Stimulated activated naive CD4-positive, alpha-beta T cell (primary cell): ENCODE measurements at places on chromosomes 1 and 21.

DNA sequence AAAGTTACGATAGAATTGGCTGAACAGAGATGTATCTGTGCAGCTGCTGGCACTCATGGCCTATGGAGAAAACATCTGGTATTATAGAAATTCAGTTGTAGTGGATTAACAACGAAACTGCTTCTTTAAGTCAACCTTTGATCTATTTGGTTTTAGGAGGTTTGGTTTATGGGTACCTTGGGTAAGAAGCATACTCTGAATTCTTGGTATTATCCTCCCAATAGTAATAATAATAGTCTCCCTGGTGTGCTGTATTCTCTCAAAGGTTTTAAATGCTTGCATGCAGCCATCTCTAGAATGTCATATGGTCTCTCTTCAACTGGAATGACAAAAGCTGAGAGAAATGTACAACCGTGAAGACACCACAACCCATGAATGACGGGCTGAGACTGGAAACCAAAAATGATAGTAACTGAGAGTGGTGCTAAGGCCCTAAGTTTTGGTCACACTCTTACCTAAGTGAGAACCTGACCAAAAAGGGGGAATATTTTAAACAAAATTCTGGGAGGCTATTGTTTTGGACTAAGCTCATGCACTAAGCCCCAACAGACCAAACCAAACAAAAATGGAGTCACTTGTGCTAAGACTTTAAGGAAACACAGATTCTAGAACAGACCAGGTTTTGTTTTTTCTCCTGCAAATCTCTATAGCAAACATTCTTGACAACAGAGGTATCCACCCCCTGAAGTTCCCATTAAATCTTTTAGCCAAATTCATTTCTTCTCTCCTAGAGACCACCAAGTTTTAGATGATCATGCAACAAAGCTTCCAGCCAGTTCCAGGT is 17.6 kb upstream of the TMEM61 start:
- no peak for DNase-seq

- DNase-seq, result no peak
Measured at GRCh38 chr1:94999456-95000131, 72.7 kb upstream of the CNN3 start.

DNA sequence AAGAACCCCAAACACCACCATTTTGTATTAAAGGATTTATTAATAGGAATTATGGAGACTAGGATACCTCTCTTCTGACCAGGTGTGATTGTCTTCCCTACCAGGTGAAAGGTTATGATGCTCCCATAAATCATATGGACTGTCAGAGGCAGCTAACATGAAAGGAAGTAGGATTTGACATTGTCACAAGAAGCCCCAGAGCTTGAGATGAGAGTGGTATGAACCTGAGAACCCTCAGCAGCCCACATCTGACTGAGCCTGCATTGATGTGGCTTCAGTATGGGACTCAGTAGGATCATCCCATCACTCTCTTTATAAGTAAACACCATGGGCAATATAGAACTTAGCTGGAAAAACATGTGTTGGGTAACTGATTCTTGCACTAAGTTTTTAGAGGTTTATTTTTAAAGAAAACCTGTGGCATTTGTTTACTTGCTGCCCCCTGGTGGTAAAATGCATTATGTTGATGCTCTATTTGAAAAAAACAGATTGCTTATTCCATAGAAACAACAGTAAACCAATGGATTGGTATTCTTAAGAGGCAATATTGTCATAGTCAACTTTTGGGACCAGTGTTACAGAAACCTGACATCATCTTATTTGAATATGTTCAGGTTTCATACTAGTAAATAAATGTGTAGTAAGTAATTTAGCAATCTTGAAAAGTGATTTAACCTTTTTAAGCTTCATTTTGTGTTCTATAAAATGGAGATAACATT is 16.6 kb upstream of the CACYBP start:
- DNase-seq, result peak; percentile 37

- DNase-seq, result no peak
Measured at GRCh38 chr1:79895573-79895972, 889.0 kb upstream of the ADGRL4 start.

GRCh38 chr1:8082945-8083344 is 56.8 kb upstream of the ERRFI1 start:
- DNase-seq, result no peak

DNA sequence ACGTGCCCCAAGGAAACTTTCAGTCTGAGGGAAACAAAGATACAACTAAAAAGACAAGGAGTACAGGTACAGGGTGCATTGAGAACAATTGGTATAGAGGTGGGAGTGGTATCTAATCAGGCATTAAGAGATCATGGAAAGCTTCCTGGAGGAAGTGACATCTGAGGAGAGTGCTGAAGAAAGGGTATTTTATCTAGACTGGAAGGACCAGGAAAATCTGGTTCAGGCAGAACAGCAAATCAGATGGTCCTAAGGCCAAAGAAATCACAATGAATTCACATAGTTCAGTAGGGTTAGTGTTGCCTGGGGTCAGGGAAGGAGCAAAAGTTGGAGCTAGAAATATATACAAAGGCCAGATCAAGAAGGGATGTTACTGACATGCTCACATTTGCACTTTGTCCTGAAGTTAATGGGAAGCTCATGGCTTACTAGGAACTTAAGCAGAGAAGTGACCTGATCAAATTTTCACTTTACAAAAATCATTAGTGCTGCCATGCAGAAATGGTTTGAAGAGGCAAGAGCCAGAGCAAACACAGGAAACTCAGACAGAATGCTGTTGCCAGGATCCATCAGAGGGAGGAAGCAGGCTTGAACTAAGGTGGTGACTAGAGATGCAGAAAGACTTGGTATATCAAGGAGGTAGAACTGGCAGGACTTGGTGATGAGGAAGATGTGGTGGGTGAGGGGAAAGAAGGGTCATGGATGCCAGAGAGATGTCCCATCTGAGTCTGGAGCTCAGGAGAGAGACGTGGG is 14.5 kb upstream of the CTTNBP2NL start:
- no peak for DNase-seq

GRCh38 chr1:182603646-182604174 is 479 bp downstream of the RGS16 start:
- DNase-seq, result no peak

DNA sequence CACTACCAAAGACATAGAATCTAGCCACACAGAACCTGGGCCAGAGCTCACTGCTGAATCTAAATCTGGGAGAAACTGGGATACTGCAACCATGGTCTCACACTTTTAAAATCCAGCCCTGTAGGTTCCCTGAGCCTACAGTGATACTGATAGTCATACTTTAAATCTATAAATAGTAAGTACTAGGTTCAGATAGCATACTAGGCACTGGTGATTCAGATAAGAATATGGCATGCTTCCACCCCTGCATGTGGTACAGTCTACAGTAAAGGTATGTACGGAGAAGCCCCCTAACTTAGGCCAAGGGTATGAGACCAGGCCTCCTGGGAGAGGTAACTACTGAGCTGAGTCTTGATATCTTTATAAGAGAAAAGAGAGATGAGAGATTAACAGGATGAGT is 193.3 kb upstream of the HMGB4 start:
- no peak for DNase-seq

GRCh38 chr1:169025412-169025811 is 81.1 kb upstream of the ATP1B1 start:
- DNase-seq, result no peak

DNA sequence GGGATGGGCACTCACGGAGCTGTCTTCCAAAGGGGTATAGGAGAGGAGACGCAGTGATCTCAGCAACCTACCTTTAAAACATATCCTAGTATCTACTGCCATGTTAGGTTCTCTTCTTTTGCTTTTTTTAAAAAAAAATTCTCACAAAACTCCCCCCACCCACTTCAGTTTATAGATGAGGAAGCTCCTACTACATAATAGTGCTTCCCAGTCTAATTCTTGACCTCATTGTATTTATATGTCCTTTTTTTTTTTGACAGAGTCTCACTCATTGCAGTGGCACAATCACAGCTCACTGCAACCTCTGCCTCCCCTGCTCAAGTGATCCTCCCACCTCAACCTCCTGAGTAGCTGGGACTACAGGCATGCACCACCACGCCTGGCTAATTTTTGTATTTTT is 99.9 kb downstream of the OSBPL9 start:
- DNase-seq, result no peak

GRCh38 chr1:150210091-150210490 is 25.8 kb downstream of the ANP32E start:
- no peak for DNase-seq

DNA sequence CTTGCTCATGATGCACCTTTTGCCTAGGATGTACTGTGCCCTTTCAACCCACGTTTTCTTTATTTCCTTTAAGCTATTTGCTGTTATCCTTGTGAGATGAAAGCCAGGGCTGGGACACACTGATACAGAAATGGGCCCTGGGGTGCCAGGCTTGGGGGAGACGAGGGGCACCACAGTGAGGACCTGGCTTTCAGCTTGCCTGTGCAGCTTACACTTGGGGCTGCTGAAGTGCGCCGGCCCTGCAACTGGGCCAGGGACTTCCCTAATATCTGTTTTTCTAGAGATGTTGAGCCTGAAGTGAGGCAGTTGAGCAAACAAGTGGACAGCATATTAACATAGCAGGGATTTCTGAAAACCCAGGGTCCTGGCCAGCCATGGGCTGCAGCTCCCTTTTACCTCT is 42.5 kb upstream of the SLC19A1 start:
- DNase-seq, result no peak

GRCh38 chr1:15354580-15354965 is 55.1 kb upstream of the EFHD2 start:
- no peak for DNase-seq

- DNase-seq, result no peak
Measured at GRCh38 chr21:39094087-39094780, 89.0 kb downstream of the PSMG1 start.

- no peak for DNase-seq
Measured at GRCh38 chr1:167672831-167673230, 42.8 kb downstream of the RCSD1 start.

GRCh38 chr1:201266774-201267173 is 16.5 kb upstream of the PKP1 start:
- no peak for DNase-seq

GRCh38 chr21:44011123-44011522 is 986 bp upstream of the TRAPPC10 start:
- no peak for DNase-seq
